Thoracic aorta (tissue), 2 donors: ENCODE measurements at places on chromosomes 13 and 19. TPM values are rescaled to one million over a fixed set of nuclear protein-coding genes. Genes with fewer than 3 reads are reported as not detected.

CDC37 gene
- total RNA-seq: 133 TPM

TPP2 gene
- total RNA-seq: 41.7 TPM

PRRG2 gene
- total RNA-seq: not detected

ZNF490 gene
- 8.1 TPM for total RNA-seq

THSD1 gene
- 2.7 TPM for total RNA-seq

COL4A1 gene
- total RNA-seq: 505 TPM

MRPL54 gene
- 32.4 TPM for total RNA-seq

BRCA2 gene
- total RNA-seq: 1.5 TPM

RAB4B gene
- total RNA-seq: 38.2 TPM

CADM4 gene
- total RNA-seq: 1.9 TPM

MADCAM1 gene
- not detected for total RNA-seq

TTC9B gene
- not detected for total RNA-seq

ETFB gene
- 32.7 TPM for total RNA-seq

OR7A10 gene
- not detected for total RNA-seq

PRR22 gene
- total RNA-seq: 1.1 TPM

SOX1 gene
- total RNA-seq: not detected

RGL3 gene
- 47.4 TPM for total RNA-seq

OR10H5 gene
- not detected for total RNA-seq

FAM187B gene
- not detected for total RNA-seq
